MG63 (cell line): ENCODE measurements at places on chromosomes 3 and 15. TPM values are rescaled to one million over a fixed set of nuclear protein-coding genes. Genes with fewer than 3 reads are reported as not detected.

DNA sequence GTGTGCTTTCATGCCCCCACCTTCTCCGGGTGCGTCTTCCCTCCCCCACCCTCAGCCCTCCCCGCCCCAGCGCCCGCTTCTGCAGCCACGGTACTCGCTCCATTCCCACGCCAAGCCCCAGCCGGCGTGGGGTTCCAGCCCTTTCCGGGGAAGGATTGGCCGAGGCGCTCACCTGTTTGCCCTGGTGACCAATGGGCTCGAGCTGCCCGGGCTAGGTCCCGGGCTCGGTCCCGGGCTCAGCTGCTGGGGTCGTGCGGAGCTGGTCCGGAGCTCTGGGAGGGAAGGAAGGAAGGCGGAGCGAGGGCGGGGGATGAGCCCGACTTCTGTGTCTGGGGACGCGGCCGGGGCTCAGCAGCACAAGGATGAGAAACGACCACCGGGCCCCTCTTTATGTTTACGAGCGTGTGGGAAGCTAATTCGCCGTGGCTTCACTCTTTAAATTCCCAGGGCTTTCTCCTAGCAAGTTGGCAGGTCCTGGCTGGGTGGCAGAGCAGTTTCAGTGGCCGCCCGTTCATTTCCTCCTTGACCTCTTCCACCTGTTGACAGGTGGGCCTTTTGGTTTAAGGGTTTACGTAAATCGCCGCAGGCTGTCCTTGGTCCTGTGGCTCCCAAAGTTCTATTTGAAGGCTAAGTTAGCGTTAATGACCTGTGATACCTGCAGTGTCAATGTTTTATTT, at the start of gene IGSF10:
TSS of gene IGSF10 (minus strand) at position 288 of the 677 bp plus-strand sequence. CDS start 2,352 bp downstream, outside the sequence.
- DNase-seq = no peak

DNA sequence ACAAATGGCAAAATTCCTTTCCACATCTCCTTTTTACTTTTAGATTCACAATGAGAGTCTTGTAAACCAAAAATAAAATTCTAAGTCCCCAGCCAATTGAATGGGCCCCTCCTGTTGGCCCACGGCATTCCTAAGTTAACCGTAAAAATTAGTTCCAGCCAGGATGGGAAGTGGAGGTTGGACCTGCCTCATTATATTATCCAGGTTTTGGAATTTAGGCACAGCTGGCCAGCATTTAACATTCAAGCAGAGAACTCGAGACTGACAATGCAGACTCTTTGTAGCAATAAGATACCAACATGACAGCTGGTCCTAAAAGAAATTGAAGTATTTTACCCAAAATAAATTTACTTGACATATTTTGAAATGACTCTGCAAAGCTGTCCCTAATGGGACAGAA, 321.0 kb upstream of the NAALADL2 start:
- no peak for DNase-seq

GRCh38 chr15:47806008-47806407, 88.7 kb downstream of the SEMA6D start:
- no peak for DNase-seq

GRCh38 chr15:66844041-66844746, 142.2 kb downstream of the SMAD6 start:
- DNase-seq = no peak

DNA sequence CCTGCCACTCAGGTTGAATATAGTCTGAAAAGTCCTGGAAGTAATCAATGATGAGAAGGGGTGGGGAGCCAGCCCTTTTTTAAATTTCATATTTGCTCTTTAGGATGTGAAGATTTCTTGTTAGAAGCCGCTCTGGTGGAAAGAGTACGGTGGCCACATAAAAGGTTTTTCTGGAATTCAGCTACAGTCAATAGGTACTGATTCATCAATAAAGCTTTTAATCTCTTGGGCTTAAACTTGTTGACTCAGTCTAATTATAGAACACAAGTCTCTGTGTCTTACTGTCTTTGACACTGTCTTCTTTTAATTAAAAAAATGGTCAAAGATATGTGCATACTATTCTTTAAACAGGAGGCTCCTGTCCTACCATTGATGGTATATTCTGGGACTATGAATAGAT, 99.9 kb upstream of the TP63 start:
- DNase-seq = no peak

- no peak for DNase-seq
These were observed 801.7 kb downstream of the NTRK3 start for GRCh38 chr15:87454860-87455259.

GRCh38 chr3:124158168-124158881, 166.4 kb upstream of the ROPN1 start:
- no peak for DNase-seq

GRCh38 chr3:8516047-8516661, 14.5 kb downstream of the LMCD1 start:
- DNase-seq = no peak

DNA sequence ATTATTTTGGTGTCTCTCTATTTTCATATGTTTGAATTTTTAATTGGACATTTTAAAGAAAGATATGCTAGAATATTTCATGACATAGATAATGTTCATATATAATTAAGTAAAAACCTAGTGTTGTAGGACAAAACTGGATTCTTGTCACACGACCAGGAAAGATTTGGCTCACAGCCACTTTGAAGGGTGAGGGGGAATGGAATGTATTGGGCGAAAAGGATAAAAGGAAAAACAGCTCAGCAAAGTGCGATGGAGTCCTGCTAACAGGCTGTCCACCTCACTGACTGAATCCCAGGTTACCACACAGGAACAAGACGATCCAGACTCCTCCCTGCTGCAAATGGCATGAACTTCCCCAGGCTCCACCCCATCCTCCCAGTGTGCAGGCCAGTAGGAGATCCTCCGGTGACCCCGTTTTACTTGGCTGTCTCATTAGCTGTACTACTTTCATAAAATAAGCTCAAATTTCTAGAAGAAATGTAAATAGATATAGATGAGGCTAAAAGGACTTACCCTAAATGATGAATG, 186.2 kb downstream of the CD47 start:
- DNase-seq = no peak

DNA sequence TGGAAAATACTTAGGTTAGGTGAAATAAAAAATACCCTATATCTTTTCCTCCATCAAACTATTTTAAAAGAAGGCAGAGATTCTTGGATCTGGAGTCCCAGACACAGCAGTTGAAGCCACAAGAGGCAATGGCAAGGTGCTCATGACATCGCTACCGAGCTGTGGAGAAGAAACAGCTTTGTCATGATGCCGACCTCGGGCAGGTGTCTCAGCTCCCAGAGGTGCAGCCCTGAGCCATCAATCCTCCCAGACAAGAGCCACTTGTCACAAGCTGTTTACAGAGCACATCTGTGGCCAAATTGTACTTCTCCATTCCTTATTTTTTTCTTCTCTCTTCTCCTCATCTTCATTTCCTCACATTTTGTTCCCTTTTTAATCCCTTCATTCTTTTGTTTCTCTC, 50.8 kb downstream of the GPR176 start:
- DNase-seq = no peak

GRCh38 chr15:70172566-70173225, 75.0 kb upstream of the TLE3 start:
- no peak for DNase-seq

DNA sequence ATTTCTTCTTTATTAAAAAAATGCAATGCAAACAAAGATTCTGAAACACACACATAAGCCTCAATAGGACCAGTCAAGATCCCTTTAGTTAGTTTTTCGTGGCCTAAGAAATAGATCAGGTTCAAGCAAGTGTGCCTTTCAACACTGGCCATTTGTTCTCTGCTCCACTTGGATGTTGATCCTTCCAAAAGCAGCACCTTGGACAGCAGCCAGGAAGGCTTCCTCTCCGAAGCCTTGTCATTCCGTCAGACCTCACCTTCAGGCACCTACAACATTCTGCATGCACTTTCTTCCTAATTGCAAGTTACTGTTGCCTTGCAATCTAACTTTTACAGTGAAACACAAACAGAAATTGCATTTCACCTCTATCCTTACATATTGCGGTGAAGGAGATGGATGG, 155.9 kb upstream of the FEZF2 start:
- no peak for DNase-seq

DNA sequence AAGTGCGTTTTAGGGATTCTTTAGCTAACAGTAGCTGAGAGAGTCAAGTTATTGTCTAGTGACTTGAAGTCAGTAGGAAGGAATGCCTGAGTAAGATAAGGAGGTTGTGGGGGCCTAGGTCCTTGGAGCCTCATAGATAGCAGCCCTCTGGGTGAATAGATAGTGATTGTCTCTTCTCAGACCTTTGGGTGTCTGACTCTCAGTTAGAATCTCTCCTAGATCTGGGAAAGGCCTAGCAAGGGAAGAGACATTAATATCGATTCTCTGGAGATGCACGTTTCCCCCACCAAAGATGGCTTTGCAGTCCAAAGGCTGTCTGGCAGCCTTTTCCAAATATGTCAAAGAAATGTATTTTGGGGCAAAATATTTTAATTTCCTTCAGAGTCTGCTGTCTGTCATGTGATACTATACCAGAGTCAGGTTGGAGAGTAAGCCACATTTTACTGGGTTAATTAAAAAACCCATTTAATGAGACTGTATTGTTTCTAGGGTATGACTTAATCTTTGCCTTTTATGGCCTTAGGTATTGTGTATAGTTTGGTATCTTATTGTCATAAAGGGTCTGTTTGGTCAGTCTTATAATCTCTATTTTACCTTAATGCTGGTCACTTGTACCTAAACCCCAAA, 92.2 kb downstream of the ST6GAL1 start:
- DNase-seq = no peak

DNA sequence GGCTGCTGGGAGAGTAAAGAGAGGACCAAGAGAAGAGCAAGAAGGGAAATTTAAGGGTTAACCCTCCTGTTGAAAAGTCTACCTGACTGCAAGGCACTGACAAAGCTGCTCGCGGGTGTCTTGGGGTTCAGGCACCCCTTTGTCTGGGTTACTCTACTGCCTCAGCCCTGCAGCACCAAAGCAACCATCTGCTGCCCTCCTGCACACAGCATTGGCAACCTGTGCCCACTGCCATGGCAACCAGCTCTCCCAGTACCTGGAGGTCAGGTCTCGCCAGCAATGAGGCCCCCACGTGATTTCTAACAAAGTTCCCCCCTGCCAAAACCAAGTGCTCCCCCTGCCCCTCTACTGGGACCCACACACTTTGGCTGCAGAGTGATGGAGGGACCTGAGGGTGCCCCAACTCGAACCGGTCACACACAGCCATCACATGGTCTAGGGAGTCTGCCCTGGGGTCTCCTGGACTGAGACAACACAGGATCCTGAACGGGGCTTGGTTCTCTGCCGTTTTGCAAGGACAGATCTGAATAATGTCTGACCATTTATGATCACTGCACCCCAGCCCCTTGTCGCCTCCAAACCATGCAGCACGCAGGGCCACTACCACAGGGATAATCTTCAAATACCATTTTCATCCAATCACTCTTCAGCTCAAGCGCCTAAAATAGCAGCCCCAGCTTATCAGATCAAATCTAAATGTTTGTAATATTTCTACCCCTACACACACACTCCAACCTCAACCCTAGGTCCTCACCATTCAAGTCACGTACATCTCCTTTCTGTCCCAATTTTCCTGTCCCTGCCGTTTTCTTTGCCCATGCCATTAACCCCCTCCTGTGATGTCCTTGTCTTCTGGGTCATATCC, 50.7 kb downstream of the ADCY5 start:
- no peak for DNase-seq

DNA sequence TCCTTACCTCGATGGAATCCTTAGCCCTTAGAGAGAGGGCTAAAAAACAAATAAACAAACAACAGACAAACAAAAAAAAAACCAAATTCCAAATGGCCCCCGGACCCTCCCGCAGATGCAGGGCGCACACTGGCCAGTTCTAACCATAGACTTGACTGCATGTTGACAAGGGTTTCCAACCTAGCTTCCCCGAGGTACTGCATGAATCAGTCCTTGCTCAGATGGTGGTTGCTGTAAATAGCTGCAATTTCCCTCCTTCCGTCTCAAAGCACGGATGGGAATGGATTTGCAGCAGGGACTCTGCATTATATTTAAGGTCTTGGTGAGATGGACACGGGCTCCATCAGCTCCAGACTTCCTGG, 162.8 kb downstream of the CD47 start:
- DNase-seq = peak; percentile 23

DNA sequence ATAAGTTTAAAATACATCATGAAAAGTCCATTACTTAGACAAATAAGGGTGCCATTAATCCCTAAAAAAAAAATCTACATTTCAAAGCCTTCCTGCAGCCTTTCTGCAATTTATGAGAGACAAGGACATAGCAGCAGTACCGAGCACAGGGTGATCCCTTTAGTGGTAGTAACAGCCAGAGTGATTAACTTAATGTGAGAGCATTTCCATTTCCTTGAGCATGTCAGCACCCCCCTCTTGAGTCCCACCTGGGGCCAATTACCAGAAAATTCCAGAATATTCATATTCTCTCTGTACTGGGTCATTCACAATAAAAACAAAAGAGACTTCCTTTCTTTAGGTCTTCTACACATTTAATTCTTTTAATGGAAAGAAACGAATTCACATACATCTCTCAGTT, 546.9 kb upstream of the CCDC54 start:
- no peak for DNase-seq

- no peak for DNase-seq
These were observed 6.8 kb upstream of the TBC1D5 start for GRCh38 chr3:17749281-17749680.

- DNase-seq = no peak
These were observed 20.9 kb downstream of the TP63 start for GRCh38 chr3:189652042-189652441.

- peak; percentile 68 for DNase-seq
These were observed 21.0 kb downstream of the H1-8 start for GRCh38 chr3:129563850-129564535.

GRCh38 chr15:63626955-63627354, 29.8 kb downstream of the FBXL22 start:
- no peak for DNase-seq

- no peak for DNase-seq
These were observed 275.5 kb downstream of the PDCD6IP start for GRCh38 chr3:34073961-34074360.

PPP1R14D gene
- not detected in 2 replicates for total RNA-seq

NDN gene
- 42.0 and 43.3 TPM in 2 replicates for total RNA-seq

ACTC1 gene
- not detected in 2 replicates for total RNA-seq

GOLGA6D gene
- total RNA-seq = not detected in 2 replicates

HEG1 gene
- 75.1 and 105 TPM in 2 replicates for total RNA-seq

SEMA3F gene
- 11.7 and 22.9 TPM in 2 replicates for total RNA-seq

IL20RB gene
- total RNA-seq = 4.5 and 6.4 TPM in 2 replicates

TMEM87A gene
- total RNA-seq = 35.9 and 50.4 TPM in 2 replicates

NR1I2 gene
- not detected in 2 replicates for total RNA-seq

DALRD3 gene
- total RNA-seq = 15.9 and 18.6 TPM in 2 replicates
